Peyer's patch (tissue), 4 donors: ENCODE measurements at places on chromosomes 16 and 17.

DNA sequence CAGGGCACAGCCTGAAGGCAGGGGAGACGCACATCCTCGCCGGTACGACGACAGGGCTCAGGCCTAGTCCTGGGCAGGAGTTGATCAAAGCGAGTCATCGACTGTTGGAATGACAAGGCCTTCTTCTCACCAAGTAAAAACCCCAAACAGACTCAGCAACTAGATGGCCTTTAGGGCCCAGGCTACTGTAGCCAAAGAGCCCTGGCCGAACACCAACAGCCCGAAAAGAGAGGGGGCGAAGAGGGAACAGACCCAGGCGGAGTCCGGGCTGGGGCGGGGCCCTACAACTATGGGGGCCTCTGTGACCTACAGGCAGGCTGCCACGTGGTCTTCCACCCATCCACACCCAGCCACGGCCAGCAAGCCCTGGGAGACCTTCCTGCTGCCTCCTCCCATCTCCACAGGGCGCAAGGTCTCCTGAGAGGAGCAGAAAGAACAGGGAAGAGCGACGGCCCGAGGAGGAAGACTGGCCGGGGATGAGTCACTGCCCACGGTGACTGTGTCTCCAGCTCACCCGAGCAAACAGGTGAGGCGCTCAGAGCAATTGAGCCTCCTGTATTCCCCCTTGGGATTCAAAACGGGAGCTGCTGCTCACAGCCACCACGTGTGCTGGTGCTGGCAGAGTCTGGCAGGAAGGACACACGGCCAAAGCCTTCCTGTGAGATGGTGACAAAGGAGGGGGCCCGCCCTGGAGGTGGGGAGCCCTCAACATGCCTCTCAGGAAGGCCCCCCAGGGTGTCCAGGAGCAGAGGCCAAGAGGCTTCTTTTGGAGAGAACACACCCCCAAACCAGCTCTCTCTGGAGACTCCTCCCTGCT is 17.7 kb downstream of the SLC16A3 start:
- no peak for DNase-seq

DNA sequence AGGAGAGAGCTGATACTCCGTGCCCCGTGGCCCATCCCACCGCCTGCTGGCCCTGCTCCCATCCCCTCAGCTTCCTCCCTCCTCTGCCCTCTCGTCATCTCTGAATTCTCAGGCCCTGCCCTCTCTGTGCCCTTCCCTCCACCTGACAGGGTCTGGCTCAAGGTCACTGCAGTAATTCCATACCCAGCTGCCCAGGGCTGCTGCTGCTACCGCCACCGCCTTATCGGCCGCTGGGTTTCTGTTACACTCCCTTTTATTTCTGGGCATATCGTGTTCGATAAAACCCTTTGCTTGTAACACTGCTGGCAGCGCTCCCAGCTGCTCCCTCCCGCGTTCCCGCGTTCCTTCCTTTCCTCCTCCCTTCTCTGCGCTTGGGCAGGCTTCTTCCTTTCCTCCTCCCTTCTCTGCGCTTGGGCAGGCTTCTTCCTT is 1.2 kb downstream of the EPN3 start:
- peak; percentile 79 for DNase-seq

DNA sequence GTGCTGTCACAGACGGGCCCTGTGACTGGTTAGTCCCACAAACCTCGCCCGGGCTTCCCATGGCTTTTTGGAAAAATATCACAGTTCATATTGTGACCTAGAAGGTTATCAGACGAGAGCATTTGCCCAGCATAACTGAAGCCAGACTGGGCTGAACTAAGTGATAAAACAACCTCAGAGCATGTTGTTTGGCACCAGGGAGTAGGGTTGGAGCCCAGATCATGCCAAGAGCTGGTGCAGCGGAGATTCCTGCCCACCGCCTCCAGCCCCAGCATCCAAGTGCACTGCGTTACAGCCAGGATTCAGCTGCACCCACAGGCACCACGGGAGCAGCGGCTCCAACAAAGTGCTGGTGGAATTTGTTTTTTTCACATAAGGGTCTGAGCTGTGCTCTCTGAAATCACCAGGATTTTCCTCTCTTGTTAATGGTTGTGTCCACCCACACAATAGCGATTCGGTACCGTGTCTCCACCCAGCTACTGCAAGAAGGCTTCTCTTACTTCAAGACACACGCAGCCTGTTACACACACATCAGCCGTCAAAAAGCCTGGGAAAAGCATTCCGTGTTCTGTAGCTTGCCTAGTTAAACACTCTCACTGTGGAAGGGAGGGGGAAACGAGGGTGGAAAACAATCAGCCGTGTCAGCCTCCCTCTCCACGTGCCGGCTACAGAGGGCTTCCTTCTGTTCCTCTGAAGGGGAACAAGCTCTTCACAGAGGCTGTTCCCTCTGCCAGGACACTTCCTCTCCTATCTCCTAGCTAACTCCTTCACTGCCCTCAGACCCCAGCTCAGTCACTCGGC is 273.8 kb downstream of the C16orf95 start:
- DNase-seq = no peak

GRCh38 chr17:49681106-49681979 is 3.4 kb upstream of the SPOP start:
- DNase-seq = no peak

DNA sequence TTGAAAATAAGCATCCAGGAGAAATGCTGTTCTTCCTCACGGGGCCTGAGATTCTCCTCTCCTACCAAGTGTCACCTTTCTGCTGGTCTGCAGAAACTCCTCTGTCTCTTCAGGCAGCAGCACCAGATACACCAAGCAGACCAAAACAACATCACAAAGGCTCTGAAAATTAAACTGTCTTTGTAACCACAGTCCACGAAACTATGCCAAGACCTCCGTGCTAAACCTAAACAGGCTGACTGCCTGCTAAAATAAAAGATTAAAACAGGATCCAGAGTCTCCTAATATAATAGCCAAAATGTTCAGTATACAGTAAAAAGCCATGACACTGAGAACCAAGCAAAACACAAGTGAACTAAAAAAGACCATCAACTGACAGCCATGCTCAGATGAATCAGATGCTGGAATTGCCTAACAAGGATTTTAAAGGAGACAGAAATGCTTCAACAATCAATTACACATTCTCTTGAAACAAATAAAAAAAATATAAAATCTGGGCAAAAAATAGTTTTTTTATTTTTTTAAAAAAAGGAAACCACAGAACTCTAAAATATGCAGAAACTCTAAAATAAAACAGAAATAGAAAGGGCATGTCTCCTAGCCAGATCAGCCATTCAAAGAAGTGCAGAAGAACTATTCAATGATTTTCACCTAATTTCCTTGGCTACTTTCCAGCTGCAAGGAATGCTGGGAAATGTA is 50.3 kb upstream of the TOX3 start:
- DNase-seq = no peak

DNA sequence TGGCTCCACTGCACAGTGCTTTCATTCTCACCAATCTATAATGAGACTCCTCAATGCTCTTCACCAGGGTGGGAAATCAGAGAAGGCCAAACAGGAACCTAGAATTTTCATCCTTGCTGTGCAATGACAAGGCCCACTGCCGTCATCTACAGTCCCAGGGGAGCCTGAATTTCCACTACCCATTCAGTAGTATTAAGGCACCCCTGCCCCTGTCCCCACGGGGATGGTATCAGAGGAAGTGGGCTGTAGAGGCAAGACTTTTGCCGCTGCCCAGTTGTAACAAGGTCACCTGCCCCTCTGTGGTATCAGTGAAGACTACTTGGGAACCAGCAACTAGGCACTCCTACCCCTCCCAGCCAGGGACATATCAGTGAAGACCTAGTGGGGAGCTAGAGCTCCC is 104.5 kb downstream of the C16orf78 start:
- DNase-seq = no peak

DNA sequence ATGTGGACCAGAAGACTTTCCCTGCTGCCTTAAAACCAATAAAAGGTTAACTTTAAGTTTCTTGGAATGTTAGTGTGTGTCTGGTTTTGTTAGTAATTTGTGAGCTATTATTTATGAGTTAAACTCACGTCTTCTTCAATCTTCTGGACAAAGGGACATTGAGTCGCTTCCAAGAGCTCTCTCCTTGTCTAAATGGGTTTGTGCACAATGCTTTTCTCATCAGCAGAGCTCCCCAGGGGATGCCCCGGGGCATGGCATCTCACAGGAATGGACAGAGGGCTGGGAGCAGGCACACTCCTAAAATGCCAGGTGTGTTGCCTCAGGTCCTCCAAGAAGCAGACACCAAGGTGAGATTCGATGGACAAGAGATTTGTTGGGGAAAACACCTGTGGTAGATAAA is 90.5 kb downstream of the RGS9 start:
- no peak for DNase-seq

- no peak for DNase-seq
Observed at GRCh38 chr17:60887614-60888028, 210.0 kb downstream of the BCAS3 start.

- DNase-seq = no peak
Observed at GRCh38 chr16:82808036-82808435, 181.3 kb downstream of the CDH13 start.

GRCh38 chr17:2897605-2898004 is 101.4 kb downstream of the RAP1GAP2 start:
- DNase-seq = no peak

DNA sequence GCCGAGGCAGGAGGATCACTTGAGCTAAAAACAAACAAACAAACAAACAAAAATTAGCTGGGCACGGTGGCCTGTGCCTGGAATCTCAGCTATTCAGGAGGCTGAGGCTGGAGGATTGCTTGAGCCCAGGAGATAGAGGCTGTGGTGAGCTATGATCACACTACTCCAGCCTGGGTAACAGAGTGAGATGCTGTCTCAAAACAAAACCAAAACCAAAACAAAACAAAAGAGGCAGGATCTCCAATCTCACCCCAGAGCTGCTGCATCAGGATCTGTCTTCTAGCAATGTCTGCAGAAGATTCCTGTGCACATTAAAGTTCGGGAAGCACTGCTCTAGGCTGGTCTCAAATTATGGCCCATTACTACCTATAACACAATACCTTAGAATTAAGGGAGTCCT is 43.1 kb downstream of the MAP2K6 start:
- DNase-seq = no peak

DNA sequence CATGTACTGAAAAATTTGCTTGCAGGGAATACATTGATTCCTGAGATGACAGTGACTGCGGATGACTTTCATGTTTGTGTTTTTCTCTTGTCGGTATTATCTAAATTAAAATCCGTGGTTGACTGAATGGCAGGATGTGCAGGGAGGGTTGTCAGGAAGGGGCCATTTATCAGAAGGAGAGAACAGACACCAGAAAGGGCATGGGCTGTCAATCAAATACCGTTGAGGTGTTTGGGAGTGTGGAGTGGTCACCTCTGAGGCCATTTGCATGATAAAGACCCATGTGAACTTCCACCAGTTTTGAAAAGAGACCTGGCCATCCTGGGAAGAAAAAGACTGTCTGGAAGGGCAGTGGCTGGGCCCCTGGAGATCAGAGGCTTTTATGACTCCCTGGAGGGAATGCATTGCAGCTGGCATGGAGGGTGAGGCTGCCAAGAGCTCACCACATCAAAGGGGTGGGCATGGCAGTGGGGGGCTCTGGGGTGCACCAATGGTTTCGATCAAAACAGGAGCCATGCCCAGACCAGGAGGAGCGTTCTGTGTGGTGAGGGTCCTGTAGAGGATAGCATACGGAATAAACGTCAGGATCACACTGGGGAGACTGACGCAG is 67.1 kb downstream of the CYLD start:
- DNase-seq = no peak

GRCh38 chr17:76458580-76459490 is 5.9 kb upstream of the UBE2O start:
- peak; percentile 73 for DNase-seq

DNA sequence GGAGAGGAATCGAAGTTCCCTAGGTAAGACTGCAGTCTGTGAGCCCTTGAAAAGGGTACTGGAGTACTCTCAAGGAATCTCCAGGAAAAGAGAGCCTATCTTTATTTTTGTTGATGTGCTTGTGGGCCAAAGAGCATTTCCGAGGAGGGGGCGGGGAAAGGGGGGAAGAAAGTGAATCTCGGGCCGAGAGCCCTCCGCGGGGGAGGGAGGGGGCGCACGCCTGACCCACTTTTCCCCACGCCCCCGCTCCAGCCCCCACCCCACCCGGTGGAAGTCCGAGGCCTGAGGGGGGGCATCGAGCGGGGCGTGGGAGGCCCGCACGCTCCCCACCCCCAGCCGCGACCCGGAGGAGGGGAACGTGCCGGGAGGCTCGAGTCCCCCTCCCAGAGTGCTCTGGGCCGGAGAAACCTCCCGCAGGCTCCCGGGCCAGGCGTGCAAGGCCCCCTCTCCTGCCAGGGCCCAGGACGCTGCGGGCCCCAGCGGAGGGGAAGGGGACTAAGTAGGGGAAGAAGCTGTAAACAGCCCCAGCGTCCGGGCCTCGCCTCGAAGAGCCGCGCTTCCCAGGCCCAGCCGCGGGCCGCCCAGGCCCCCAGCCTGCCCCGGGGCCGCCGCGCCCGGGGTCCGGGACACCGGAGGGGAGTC is 444 bp downstream of the HELZ start:
- no peak for DNase-seq

GRCh38 chr16:57539072-57539796 is 2.9 kb upstream of the CCDC102A start:
- peak; percentile 14 for DNase-seq

- no peak for DNase-seq
Observed at GRCh38 chr16:51638339-51639135, 487.5 kb upstream of the SALL1 start.

- DNase-seq = no peak
Observed at GRCh38 chr16:19909750-19910322, 25.2 kb upstream of the GPRC5B start.

DNA sequence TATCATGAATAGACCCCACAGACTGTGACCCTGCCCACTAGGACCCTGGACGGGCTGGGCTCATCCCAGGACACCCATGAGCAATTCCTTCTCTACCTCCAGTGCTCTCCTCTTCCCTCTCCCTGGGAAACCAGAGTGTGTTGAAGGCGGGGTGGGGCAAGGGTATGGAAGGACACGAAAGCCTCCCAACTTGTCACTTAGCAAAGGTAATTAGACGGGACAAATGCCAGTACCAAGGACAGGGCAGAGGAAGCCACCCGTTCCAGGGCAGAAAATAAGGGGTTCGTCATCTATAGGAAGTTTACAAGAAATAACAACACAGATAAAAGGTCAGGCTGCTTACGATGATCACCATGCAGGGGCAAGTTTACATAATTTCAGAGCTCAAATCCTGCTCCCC is 4.9 kb upstream of the EPX start:
- no peak for DNase-seq

DNA sequence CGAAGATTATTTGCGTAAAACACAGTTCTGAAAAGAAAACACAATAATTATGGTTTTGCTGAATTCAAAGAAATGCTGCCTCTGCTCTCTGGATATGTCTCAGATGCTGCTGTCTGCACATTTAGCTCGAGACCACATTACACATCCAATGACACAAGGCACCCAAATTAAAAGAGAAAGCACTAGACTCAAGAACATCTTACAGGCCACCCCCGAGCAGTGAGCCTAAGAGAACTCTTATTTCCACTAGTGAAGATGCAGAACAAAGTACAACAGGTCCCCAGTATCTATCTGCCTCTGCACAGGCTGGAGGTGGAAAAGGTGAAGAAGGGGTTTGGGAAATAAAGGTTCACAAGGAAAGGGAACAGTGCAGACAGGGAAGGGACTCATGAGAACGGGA is 33.5 kb downstream of the GRB2 start:
- DNase-seq = no peak

DNA sequence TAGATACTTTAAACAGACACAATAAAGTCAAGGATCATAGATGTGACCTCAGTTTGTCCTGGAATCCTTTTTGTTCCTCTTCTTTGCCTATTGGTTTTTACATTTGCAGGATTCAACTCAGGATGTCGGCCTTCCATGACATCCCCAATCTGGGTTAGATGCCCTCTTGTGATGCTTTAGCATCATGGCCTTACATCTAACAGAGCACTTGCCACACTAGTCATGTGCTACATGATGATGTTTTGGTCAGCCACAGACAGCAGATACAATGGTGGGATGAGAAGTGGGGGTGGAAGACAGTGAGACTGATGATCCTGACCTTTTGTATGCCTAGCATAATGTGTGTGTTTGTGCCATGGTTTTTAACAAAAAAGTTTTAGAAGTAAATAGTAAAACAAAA is 1.8 kb upstream of the SYNRG start:
- DNase-seq = no peak
